ENCODE measurements at places on chromosomes 5 and 9.

DNA sequence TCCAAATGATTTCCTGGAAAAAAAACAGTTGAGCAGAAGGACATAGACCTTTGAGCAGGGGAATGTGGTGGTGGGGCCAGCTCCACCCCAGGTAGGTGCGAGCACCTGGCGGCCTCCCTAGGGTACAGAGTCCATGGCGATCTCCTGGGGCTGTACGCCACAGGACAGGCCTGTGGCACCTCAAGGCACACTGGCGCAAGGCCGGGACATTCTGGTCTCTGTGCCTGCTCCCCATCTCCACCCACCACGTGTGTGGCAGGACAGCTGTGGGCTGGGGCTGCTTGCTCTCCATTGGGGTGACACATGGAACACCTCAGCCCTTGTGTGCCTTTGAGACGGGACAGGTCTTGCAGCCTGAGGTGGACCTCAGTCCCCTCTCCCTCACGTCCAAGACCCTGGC lies 25.2 kb downstream of the WNK2 start:
- DNase-seq = no peak

- DNase-seq = no peak
These were observed 262.6 kb upstream of the MAP3K1 start for GRCh38 chr5:56552612-56553268.

GRCh38 chr5:58902765-58903164 lies 319.9 kb downstream of the RAB3C start:
- no peak for DNase-seq

DNA sequence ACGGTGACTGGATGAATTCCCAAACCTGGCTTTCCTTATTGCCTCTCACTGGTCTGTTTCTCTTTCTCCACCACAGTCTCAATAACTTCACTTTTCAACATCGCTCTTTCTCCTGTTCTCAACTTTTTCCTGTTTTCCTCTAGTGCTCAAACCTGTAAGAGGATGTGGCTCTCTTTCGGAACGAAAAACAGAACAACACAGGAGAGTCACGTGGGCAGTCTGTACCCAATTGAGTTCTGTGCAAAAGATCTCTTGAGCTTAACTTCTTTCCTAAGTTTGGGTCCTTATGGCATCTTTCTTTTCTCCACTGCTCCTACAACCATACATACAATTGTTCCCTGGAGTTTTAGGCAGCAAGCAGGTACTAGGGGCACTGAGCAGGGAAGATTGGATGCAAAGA lies 8.9 kb downstream of the HAVCR1 start:
- DNase-seq = no peak

- DNase-seq = peak; percentile 31
These were observed 16.5 kb downstream of the ASS1 start for GRCh38 chr9:130461218-130461630.

DNA sequence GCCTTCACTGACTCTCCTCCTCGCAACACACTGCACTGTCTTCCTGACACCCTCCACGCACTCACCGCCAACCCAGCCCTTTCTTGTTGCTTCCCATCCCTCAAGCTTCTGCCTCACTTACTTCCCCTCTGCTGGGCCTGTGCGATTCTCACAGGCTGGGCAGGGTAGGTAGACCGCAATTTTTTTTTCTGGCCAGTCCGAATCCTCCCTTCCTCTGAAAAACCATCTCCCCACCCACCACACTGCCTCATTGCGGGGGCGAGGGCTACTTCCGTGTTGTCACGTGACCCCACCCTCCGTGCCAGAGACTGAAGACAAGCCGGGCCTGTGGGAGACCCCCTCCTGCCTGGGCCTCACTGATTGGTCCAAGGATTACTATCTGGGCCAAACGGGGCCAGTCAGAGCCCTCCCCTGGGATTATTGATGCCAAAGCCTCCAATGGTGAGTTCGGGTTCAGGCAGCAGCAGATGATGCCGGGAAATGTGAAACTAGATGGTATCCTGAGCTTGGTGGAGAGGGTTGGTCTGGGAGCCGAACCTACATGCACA lies 73.1 kb downstream of the STK10 start:
- peak; percentile 65 for DNase-seq

DNA sequence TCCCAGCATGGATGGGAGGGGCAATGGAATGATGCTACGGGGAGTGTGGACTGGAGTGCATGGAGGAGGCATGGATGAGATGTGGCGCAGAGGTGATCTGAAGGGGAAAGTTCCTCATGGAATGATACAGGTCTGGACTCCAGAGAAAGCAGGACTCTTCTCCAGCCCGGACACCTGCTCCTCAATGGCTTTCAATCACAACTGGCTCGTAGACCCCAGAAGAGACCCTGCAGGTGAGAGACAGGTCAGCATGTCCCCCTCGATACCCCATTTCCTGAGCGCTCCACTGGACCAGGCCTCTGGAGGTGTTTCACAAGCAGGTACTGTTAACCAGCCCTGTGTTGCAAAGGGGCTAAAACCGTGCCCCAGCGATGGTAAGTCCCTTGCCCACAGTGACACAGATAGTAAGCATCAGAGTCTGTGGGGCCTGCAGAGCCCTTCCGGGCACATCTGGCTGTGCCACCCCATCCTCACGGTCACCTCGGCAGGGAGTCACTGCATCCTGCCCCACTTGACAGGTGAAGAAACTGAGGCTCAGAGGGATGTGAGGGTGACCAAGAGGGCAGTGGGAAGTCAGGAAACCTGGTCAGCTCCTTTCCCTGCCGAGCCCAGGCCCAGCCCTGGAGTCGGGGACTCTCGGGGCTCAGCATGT lies 5.5 kb upstream of the DPM2 start:
- no peak for DNase-seq

DNA sequence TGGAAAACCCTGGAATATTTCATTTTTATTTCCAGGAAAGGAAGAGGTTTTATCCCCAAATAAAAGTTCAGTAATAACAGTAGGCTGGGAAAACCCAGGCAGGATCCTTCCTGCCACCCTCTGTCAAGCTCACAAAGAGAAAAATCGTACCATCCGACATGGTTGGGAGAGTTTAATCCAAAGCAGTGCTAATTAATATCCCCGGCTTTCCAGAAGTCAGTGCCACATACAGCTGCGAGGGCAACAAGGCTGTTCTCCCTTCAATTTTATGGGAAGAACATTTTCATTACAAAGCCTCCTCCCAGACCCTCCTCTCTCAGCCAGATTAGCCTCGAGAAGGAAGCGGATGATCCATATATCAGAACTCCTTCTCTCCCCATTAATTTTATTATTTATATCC lies 95.5 kb downstream of the PAX5 start:
- DNase-seq = no peak

- DNase-seq = no peak
These were observed 996.1 kb upstream of the COX7C start for GRCh38 chr5:85621668-85622067.

DNA sequence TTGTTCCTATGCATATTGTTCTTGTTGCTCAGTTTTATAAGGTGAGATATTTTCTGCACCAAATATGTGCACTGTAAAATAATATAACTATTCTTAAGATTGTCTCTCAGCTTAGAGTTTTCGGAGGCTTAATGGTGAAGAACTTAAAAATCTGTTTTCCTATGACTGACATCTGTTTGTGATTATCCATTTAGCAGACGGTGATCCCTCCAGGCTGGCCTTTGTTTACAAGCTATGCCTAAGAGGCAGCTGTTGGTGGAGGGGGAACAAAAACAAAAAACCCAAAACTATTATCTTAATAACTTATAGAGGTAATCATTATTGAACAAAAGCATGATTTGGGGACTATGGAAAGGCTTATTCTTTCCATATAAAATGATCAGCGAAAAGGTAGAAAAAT lies 658 bp downstream of the PDCD1LG2 start:
- DNase-seq = no peak

- DNase-seq = no peak
These were observed 50.3 kb downstream of the MOCS2 start for GRCh38 chr5:53059281-53059680.

GRCh38 chr9:2745560-2746380 lies 28.5 kb downstream of the KCNV2 start:
- DNase-seq = no peak

DNA sequence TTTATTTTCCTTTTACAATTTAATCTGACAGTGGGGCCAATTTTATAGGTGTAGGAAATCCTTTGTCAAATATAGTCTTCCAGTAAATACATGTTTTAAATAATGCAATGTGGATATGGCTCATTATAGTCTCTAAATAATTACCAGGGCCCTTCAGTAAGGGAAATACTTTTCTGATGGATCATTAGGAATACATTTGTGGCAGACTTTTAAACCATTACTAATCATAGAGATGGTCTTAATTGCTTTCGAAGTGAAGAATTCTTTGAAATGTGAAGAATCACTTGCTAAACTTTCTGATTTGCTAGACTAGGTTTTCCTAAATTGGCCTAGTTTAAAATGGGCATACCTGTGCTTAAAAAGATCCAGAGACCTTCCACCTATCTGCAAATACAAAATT lies 105.6 kb upstream of the ELL2 start:
- DNase-seq = no peak

DNA sequence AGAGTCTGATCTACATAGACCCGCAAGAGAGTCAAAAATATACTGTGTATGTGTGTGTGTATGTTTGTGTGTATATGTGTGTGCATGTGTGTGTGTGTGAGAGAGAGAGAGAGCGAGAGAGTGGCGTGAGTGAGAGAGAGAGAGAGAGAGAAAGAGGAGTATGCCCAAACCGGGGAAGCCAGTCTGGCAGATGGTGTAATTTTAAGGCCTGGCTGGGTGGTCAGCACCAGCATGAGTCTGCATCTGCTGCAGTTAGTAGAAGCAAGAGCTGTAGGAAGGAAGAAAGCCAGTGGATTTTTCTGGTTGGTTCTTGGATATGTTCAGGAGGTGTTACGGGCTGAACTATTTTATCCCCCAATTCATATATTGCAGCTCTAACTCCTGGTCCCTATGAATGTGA lies 75.2 kb downstream of the ACTBL2 start:
- no peak for DNase-seq

- no peak for DNase-seq
These were observed 180.4 kb upstream of the DAB2 start for GRCh38 chr5:39605145-39605544.

GRCh38 chr5:32206509-32207354 lies 32.6 kb upstream of the GOLPH3 start:
- no peak for DNase-seq

GRCh38 chr5:21776466-21776865 lies 1076.7 kb downstream of the CDH12 start:
- no peak for DNase-seq

DNA sequence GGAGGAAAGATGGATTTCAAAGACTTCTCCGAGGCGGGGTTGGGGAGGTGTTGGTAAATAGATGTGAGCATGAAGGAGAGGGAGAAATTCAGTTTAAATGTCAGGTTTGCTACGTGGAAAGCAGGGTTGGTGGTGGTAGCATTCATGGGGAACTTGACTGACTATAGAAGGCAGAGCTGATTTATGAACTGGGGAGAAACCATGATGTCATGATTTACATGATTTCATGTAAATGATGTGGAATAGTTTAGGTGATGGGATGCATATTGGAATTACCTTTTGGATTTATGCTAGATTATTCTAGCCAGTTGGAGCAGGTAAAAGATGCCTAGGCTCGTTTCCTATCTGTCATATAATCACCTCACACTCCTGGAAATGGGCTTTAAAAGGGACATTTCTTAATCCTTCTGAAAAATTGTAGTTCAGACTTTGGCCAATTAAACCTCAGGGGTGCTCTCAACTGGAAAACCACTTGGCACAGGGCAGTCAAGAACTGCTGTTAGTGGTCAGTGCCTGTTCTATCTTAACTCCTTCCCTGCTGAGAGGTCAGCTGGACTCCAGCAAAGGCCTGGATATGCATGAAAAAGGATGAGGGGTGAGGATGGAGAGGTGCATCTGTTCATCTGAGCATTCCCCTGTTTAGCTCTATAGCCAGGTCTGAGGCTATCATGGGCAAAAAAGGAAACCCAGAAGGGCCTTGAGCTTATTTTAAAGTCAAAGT lies 50.1 kb upstream of the BASP1 start:
- DNase-seq = no peak

GRCh38 chr9:110869931-110870330 lies 168.3 kb downstream of the LPAR1 start:
- DNase-seq = no peak

- DNase-seq = no peak
These were observed 135.5 kb downstream of the SEC61B start for GRCh38 chr9:99357575-99357974.

DNA sequence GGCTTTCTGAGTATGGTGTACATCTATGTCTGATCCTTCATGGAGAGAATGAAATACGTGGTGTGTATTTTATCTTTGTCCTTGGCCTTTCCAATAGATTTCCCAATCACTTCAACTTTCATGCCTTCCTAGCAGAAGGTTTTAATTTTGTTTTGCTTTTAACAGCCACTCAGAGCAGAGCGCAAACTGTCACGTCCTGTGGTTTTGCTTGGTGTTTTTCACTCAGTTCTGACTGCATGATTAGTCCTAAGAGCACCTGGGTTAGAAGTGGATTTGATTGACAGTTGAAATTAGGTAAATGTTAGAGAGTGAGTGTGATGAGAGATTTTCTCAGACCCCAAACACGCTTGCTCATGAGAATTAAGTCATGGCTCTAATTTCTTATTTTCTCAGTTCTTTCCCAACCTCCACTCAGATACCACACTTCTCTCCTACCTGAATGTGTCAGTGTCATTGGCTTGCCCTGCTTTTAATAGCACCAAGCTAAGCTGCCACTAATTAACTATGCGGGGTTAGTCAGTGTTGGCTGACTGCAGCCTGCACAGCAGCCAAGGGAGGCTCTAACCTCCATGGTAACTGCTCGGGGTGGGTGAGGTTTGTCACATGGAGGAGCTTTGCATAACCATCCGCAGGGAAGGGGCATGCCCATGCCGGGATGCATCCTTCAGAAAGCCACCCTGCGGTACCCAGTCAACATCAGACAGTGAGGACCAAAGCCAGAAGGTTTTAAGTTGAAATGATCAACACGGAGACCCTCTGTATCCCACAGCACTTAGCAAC lies 173.4 kb downstream of the NR3C1 start:
- no peak for DNase-seq

- no peak for DNase-seq
These were observed 96.2 kb downstream of the ARHGEF28 start for GRCh38 chr5:73722231-73722630.

- no peak for DNase-seq
These were observed 65.4 kb upstream of the STK32A start for GRCh38 chr5:147169399-147169798.

DNA sequence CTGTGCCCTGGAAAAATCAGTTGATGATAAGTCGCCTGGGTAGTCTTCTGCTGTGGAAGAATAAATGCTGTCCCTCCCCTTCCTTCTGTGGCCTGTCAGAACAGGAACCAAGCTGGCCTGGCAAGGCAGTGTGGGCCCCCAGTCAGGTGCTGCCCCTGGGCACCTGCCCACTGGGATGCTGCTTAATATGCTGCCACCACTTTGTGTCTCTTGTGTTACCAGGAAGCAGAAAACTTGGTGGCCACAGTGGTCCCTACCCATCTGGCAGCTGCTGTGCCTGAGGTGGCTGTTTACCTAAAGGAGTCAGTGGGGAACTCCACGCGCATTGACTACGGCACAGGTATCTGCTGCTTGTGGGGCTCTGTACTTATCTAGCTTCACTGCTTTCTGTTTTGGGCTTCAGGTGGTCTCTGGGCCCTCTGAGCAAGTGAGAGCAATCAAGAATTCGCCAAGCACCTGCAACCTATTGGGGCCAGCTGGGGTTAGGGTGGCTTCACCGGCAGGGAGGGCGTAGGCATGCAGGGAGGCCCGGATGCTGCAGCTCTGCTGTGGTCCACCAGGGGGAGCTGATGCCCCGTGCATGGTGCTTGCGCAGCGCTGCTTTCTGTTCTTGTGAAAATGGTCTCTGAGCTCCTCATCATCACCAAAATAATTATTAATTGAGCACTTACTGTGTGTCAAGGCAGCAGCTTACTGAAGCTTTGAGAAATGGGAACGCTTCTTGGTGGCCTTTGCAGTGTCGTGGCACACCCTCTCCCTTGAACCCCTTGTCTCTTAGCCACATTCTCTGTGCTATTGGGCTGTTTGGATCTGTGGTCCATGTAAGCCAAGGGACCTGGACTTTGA lies 20.3 kb downstream of the PTPA start:
- DNase-seq = peak; percentile 71

Data from stimulated activated CD8-positive, alpha-beta memory T cell treated with anti-CD3 and anti-CD28 coated beads, Interleukin-12 subunit alpha, Interleukin-12 subunit beta, amount 100 ng/mL, for 4 hours (primary cell).